ENCODE measurements at places on chromosomes 16 and 17. TPM values are rescaled to one million over a fixed set of nuclear protein-coding genes. Genes with fewer than 3 reads are reported as not detected.

The PGAP3 gene
- total RNA-seq = 21.9 TPM

The PRAC1 gene
- total RNA-seq = not detected

The MT3 gene
- total RNA-seq = not detected

The KRTAP1-5 gene
- total RNA-seq = not detected

The PPM1D gene
- 16.0 TPM for total RNA-seq

The AARSD1 gene
- 39.0 TPM for total RNA-seq

The MTHFSD gene
- total RNA-seq = 23.1 TPM

The ZFP1 gene
- 13.1 TPM for total RNA-seq

The MXRA7 gene
- total RNA-seq = 256 TPM

The KRTAP17-1 gene
- not detected for total RNA-seq

The NPIPA5 gene
- total RNA-seq = 14.8 TPM

The CD7 gene
- total RNA-seq = 2.6 TPM

The CPNE7 gene
- total RNA-seq = 0.66 TPM

The HBA2 gene
- 1,265 TPM for total RNA-seq

The BCO1 gene
- total RNA-seq = not detected

The KIF2B gene
- total RNA-seq = not detected

The SPATA32 gene
- total RNA-seq = not detected

The TP53TG3B gene
- not detected for total RNA-seq

The MYLK3 gene
- 0.78 TPM for total RNA-seq

The TMEM204 gene
- total RNA-seq = 38.1 TPM

The ST6GALNAC2 gene
- total RNA-seq = 2.5 TPM

Measured in aorta (tissue), 5 donors.